ENCODE measurements at places on chromosomes 11 and 22.

GRCh38 chr11:9820260-9820659 lies 156.4 kb downstream of the SWAP70 start:
- H3K27me3 ChIP-seq, result no peaks in the 10 kb centered on the region
- no peak overlapping the region for H3K27ac ChIP-seq
- no peak overlapping the region for H3K4me3 ChIP-seq
- no peaks in the 10 kb centered on the region for H3K4me1 ChIP-seq

DNA sequence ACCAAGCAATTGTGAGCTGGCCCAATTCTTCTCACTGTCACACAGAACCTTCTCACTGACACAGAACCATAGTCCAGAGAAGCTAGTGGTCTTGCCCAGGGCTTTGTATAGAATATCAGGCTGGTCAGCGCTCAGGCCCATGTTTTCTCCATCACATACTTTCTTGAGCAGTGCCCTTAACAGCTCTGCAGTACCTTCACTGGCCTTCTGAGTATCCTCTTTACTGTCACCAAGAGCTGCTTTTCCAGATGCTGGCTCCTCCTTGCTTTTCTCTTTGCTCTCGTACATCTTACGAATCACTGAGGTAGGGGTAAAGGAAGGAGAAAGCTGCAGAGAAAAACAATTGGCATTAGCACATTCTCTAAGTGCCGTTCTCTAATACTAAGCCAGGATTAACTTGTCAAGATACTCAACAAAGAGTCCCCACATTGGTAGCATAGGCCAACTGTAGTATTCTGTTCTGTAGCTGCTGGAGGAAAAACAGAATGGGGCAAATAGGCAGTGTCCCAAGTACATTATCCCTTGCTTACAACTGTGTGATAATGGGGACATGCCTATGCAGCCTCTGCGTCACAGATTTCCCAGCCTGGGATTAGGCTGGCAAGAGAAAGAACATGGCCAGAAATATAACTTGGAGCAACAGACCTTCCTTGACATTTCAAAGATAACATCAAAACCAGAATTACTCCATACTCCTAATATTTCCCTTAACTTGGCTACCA lies 43.5 kb downstream of the DRG1 start:
- H3K27ac ChIP-seq, result no peak overlapping the region
- no peaks in the 10 kb centered on the region for H3K4me1 ChIP-seq
- DNase-seq, result no peak
- H3K27me3 ChIP-seq, result no peaks in the 10 kb centered on the region

DNA sequence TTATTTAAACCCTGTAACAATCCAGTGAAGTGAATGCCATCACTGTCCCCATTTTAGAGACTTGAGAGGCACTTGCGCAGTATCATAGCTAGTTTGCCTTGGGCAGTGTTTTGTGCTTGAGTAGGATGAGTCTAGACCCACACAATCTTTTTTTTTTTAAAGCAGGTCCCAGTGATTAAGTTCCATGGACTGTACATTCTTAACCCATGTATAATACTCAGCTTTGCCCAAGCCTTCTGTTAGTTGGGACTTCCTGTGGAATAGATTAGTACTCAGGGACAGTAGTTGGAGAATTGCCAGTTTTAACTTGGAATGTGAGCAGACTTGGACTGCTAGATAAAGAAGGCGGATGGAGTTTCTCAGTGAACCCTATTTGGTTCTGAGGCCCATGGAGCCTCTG lies 108.6 kb upstream of the RASSF10 start:
- H3K4me1 ChIP-seq, result peaks cover 16% of the 10 kb centered on the region
- peak; percentile 78 for DNase-seq
- H3K27ac ChIP-seq, result no peak overlapping the region
- H3K27me3 ChIP-seq, result no peaks in the 10 kb centered on the region

DNA sequence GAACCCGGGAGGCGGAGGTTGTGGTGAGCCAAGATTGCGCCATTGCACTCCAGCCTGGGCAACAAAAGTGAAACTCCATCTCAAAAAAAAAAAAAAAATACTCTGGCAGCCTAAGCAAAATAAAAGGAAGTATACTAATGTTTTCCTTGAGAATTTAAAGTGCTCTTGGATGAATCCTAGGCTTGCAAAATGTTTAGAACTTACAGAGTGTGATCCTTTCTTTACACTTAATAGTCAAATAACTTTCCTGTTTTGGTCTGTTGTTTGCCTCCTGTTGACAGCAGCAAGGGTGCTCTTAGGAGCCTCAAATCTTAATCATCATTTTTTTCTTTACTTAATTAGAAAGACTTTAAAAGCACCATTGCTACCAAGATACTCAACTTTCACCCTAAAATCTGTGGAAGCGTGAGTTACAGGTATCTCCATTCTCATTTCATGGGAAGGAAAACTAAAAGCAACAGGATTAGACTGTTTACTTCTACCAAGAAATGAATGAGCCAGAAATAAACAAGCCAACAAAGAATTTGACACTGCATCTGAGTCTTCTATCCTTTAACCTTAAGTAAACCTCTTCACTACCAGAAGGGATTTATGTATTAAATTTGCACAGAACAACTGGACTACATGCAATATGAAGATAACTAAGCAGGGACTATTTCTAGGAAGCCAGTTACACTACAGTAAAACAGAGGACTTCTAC lies 38.7 kb upstream of the CRTAM start:
- H3K27ac ChIP-seq, result no peak overlapping the region
- no peak for DNase-seq
- peaks cover 24% of the 10 kb centered on the region for H3K36me3 ChIP-seq
- H3K4me1 ChIP-seq, result no peaks in the 10 kb centered on the region
- no peak overlapping the region for H3K4me3 ChIP-seq
- H3K27me3 ChIP-seq, result no peaks in the 10 kb centered on the region

DNA sequence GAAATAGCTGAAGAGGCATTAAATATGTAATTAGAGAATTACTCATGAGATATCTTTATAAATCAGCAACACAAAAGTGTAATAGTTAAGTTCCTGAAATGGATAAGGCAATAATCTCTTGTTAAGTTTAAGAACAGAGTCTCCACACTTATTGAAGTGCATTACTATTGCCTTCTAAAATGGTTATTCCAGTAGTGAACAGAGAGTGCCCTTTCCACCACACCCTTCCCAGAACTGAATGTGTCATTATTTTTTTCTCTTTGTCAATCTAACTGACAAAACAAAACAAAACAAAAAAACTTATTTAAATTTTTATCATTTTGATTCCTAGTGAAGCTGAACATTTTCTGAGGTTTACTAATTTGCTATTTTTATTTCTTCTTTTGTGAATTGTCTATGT lies 9.2 kb upstream of the PRRG4 start:
- DNase-seq, result no peak
- no peaks in the 10 kb centered on the region for H3K4me1 ChIP-seq
- H3K36me3 ChIP-seq, result no peaks in the 10 kb centered on the region

DNA sequence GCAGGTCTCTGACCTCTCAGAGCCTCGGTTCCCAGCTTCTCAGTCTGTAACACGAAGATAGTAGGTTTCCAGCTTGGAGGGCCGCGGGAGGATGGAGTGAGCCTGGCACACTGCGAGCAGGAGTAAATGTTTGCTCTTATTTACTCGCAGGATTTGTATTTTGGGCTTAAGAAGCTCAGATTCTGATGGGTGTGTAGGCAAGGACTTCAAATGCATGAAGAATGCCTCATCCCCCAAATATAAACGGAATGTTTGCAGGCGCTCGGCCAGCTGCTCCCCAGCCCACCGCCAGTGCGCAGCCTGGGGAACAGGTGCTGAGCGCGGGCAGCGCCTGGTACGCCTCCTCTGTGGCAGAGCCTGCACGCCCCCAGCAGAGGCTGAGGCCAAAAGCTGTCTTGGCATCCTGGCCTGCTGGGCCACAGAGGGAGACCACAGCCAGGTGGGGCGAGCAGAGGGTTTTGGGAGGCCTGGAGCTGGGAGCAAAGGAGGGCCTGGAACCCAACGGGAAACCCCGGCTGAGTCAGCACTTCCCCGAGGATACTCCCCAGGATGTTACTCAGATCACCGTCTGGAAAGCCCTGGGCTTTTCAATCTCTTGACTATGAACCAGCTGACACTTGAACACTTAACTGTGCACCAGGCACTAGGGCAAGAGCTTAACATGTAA lies 9.4 kb downstream of the EHD1 start:
- H3K36me3 ChIP-seq, result peaks cover 77% of the 10 kb centered on the region
- H3K4me1 ChIP-seq, result peaks cover 62% of the 10 kb centered on the region
- no peak overlapping the region for H3K4me3 ChIP-seq
- peak overlapping the region; percentile 48 for H3K27ac ChIP-seq
- no peaks in the 10 kb centered on the region for H3K27me3 ChIP-seq

GRCh38 chr11:83056204-83056603 lies 15.5 kb downstream of the RAB30 start:
- no peaks in the 10 kb centered on the region for H3K27me3 ChIP-seq
- peaks cover 4% of the 10 kb centered on the region for H3K36me3 ChIP-seq
- no peak overlapping the region for H3K27ac ChIP-seq
- no peak for DNase-seq
- peaks cover 5% of the 10 kb centered on the region for H3K4me1 ChIP-seq
- H3K4me3 ChIP-seq, result no peak overlapping the region

All from spinal cord (tissue), 10 donors.